ENCODE measurements at places on chromosomes 1 and 21. TPM values are rescaled to one million over a fixed set of nuclear protein-coding genes. Genes with fewer than 3 reads are reported as not detected.
A peak's percentile ranks its signal among the peaks of the same experiment; 100 is the strongest.

DNA sequence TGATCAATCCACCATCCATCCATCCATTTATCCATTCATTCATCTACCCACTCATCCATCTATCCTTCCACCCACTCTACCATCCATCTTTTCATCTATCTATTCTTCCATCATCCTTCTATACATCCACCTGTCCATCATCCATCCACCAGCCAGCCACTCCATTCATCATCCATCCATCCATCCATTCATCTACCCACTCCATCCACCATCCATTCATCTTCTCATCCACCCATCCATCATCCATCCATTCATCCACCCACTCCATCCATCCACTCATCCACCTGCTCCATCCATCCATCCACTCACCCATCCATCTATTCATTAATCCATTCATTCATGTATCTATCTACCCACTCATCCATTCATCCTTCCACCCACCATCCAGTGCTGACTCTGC, 127.9 kb upstream of the TMPRSS2 start:
- ATAC-seq, result no peak

DNA sequence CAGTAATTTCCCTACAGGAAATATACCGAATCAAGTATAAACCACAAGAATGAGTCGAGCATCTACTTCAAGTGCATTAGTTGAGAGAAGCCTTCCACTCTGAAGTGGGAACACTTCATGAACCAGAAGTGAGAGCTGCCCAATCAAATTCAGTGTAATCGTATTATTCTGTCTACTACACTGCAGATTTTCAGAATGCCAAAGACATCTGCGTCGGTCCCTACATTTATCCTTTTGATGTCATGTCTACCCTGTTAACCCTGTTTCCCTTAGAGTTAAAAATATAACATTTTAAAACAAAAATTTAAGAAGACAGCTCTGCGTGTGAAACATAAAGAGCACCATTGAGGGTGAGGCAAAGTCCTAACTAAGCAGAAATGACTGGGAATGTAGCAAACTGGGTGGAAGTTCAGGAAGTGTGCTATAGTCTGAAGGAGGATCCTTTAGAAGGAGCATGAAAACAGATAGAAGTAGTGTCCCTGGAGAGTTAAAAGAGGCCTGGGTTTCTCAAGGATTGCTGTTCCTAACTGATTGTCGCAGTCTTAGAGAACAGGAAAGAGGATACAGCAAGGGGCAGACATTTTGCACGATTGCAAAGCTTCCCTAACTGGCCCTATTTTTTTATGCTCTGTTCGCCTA, 291.2 kb downstream of the PTPRC start:
- no peak for ATAC-seq

- no peak for ATAC-seq
Observed at GRCh38 chr1:155339515-155340097, 18.9 kb downstream of the RUSC1 start.

GRCh38 chr1:172814428-172814827, 155.5 kb downstream of the FASLG start:
- ATAC-seq, result no peak

DNA sequence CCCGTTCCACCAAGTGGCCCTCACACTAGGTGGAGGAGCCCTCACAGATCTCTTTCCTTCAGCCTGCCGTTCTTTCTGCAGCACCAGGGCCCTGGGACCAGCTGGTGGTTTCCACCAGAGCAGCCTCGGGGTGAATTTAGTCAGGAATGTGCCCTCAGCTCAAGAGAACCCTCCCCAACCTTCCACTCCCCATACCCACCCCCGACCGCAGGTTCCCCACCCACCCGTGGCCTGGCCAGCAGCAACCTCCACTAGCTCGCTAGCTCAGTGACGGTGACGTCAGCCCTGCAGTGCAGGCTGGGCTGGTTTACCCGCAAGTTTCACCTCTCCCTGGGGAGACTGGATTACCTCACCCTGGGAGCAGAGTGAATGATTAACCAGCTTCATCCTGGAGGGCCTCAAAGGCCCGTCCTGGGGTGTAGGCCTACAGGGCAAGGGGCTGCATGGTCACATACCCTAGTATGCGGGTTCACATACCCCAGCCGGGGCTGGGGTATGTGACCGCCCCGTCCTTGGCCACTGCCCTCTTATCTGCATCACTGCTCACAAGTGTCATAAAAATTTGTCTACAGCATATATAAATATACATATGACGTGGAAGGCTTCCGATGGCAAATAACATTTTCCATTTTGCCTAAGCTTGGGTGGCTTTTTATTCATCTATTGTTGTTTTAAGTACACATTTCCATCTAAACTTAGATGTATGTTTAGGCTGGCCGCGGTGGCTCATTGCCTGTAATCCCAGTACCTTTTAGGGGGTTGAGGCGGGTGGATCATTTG, 24.5 kb downstream of the ELF3 start:
- peak; percentile 92 for ATAC-seq

- ATAC-seq, result no peak
Observed at GRCh38 chr21:39072468-39072867, 110.8 kb downstream of the PSMG1 start.

DNA sequence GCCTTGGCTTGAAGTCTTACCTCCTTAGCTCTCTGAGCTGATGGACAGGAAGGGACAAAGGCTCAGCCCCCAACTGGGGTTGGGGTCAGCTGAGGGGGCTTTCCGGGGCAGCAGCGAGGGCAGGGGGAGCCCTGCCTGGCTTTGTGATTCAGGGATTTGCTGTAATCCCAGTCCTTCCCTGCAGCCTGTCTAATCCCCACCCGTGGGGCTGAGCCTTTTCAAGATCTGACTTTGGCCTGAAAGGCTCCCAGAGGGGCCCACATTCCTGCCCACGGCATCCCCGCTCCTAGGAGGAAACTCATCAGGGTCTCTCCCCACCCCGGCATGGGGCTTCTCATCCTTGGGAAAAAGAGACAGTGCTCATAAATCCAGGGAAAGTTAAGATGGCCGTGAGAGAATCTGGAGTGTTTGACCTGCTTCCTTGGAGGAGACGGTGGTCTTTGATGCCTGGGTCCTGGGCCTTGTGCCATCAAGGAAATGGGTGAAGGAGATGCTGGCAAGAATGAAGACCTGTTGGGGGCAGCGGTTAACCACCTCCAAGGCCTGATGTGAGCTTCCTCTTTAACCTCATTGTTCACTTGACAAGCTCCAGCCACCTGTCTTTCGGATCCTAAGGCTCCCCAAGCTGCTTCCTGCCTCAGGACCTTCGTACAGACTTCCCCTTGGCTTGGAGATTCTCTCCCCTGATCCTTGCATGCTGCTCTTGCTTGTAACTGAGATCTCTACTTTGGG, 83.1 kb upstream of the WNT4 start:
- ATAC-seq, result no peak

DNA sequence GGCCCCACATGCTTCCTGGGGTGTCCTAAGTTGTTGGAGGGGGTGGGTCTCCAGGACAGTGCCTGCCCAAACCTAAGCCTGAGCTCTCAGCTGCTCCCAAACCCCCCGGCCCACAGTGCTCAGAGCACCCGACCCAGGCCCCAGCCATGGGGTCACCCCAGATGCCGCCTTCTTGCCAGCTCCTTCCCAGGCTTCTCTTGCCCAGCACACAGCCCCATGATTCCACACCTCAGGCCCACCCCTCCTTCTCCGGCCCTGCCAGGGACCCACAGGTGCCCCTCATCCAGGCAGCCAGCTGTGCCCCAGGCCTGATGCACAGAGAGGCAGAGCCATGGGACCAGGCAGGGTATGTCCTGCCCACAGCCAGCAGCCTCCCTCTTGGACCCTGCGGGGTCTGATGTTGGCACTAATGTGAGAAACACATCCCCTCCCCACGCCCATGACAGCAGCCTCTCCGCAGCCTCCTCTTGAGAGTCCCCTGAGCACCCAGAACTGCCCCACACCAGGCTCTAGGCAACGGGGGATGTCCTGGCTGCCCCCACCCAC, 4.9 kb downstream of the WNT9A start:
- no peak for ATAC-seq

GRCh38 chr1:44585315-44585920, 88.9 kb downstream of the TMEM53 start:
- ATAC-seq, result no peak

Gene OR2T2
- total RNA-seq, result not detected

Gene OVAAL
- total RNA-seq, result not detected

Gene NTMT2
- total RNA-seq, result not detected

Gene SUSD4
- total RNA-seq, result 2.6 TPM

Gene CENPF
- 0.31 TPM for total RNA-seq

Gene TMEM52
- 2.3 TPM for total RNA-seq

Gene NECTIN4
- 1.9 TPM for total RNA-seq

Gene OPRD1
- 0.13 TPM for total RNA-seq

Gene CRB1
- 0.12 TPM for total RNA-seq

Gene OR10J1
- not detected for total RNA-seq

Gene HMGCL
- total RNA-seq, result 51.5 TPM

Gene KIF14
- 0.13 TPM for total RNA-seq

Gene EPHA10
- total RNA-seq, result 0.12 TPM

Gene RAD54L
- not detected for total RNA-seq

Gene ABCD3
- 38.8 TPM for total RNA-seq

Gene ACTA1
- total RNA-seq, result 0.27 TPM

Gene CR2
- total RNA-seq, result not detected

All from gastroesophageal sphincter (tissue), 4 donors.